NCI-H187 treated with DMSO at 0.1 percent for 48 hours (cell line): ENCODE measurements at places on chromosomes 6 and 20.

GRCh38 chr6:25971187-25971821 lies 8.7 kb downstream of the TRIM38 start:
- no peak for DNase-seq

DNA sequence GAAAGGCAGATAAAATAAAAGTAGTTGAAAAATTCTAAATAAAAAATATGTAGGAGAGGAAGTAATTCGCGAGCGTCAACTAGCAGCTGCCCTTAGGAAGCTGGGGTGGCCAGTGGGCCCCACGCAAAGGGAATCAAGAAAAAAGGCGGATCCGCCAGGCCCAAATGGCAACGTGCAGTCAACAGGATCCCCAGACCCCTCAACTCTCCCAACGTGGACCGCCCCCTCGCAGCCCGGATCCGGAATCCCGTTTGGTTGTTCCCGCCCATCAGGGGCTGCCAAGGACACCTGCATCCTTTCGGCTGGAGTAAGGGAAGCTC lies 296 bp downstream of the DZANK1 start:
- no peak for DNase-seq

DNA sequence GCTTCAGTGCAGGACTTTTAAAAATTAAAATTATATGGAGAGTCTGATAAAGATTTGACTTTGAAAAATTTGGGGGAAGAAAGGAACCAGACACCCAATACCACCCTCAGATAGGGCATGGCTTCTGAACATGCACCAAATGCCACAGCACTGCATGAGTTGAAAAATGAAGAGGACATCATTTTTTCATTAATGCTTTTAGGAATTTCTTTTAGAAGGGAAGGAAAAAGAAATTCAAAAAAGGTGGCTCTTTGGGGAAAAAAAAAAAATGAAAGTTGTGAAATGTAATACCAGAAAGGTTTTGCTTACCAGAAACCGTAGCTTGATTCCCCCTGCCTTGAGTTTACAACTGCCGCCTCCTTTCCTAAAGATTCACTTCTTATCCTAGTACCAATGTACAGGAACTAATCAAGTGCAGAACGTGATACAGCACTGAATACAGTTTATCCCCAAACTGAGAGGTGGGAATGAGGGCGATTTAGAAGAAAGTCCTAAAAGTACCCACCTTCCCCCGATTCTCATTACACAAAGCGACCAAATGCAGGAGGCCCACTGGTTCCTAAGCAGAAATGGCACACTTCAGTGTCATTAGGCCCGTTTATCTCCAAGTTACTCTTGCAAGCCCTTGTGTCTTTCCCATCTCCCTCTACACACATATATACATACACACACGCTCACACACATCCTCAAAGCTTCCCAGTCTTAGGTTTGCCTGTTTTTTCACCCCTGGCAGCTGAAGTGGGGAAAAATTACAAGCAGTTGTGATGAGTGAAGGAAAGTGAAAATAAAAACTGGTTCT lies 2.8 kb downstream of the PPP1R10 start:
- DNase-seq, result no peak

DNA sequence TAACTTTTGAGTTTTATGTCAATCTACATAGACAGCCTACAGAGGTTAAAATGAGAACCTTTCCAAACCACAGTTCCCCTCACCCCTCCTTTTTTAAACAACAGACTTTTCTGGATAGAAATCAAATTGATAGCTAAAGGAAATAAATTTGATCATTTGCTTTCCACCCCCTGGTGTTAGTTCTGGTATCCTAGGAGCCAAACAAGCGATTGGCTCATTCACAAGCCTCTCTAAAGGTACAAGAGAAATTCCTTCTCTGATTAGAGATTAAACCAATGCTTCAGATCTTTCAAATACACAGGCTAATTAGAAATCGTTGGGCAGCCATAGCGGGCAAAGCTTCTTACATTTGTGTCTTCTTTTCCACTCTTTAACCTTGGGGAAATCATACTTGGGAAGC lies 232.3 kb downstream of the TBC1D7 start:
- DNase-seq, result no peak

DNA sequence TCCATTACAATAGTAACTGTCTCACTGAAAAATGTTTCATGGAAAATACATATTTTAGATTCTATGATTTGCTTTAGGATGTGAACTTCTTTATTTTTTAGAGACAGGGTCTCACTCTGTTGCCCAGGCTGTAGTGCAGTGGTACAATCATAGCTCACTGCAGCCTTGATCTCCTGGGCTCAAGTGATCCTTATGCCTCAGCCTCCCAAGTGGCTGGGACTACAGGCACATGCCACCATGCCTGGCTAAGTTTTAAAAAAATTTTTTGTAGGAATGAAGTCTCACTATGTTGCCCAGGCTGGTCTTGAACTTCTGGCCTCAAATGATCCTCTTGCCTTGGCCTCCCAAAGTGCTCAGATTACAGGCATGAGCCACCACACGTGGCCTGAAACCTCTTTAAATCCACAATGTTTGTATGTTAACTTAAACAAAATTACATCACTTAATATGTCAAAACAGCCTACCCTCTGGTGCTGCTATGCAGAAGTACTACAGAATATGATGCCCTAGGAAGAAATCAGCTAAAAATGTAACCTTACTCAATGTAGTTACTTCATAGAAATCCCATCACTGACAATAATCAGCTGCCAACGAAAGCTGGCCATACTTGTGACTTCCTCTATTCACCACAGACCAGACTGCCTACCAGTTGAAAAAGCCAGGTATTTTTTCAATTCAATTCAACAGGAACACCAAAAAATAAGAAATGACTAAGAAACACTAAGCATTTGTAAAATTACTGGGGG lies 17.6 kb downstream of the EEF1A1 start:
- DNase-seq, result no peak

GRCh38 chr6:158835616-158836221 lies 16.6 kb upstream of the EZR start:
- no peak for DNase-seq

DNA sequence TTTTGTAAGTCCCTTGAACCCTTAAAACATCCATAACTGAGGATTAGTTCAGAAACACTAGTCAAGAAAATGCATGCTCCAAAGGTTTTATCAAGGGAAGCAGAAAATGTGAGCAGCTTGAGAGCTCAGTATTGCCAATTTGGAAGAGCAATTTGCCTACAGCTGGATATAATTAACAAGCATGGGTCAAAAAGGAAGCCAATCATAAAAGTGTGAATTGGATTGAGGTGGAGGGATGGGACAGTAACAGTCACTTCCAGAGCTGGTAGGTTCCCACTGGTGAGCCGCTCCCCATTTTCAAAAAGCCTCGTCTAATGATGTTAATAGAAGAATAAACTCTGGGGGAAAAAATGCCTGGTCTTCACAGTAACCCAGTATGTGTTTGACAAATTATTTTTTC lies 5.0 kb upstream of the PTPRK start:
- DNase-seq, result no peak

- DNase-seq, result no peak
Observed at GRCh38 chr6:37155394-37156312, 14.3 kb upstream of the PIM1 start.

DNA sequence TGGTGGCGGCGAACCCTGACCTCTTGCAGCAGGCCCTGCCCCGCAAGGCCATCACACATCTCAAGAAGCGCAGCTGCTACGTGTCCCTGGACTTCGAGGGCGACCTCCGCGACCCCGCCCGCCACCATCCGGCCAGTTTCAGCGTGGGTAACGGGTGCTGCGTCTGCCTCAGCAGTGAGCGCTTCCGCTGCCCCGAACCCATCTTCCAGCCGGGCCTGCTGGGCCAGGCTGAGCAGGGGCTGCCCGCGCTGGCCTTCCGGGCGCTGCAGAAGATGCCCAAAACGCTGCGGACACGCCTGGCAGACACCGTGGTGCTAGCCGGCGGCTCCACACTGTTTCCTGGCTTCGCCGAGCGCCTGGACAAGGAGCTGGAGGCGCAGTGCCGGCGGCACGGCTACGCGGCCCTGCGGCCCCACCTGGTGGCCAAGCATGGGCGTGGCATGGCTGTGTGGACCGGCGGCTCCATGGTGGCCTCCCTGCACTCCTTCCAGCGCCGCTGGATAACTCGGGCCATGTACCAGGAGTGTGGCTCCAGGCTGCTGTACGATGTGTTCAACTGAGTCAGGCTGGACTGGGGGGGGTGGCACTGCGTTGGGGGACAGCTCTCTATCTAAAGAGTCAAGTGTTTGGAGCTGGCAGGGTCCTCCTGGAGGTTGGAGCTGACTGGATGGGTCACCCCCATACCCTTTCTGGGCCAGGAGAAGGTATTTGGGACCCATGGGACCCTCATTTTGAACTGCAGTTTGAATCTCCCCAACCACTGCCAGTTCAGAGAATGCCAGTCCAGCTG lies 1.1 kb downstream of the ACTL10 start:
- peak; percentile 38 for DNase-seq

DNA sequence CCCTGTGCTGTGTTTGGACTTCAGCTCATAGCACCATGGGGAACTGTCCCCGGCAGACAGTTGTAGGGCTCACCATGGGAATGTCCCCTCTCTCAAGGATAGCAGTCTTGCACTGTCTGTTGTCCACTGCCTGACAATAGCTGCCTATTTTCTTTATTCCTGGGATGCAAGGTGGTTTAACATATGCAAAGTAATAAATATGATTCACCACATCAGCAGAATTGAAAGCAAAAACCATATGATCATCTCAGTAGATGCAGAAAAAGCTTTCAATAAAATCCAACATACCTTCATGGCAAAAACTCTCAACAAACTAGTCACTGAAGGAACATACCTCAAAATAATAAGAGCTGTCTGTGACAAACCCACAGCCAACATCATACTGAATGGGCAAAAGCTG lies 13.5 kb upstream of the LRP11 start:
- DNase-seq, result no peak

GRCh38 chr6:121333196-121333595 lies 1.1 kb downstream of the TBC1D32 start:
- DNase-seq, result no peak

- no peak for DNase-seq
Observed at GRCh38 chr6:4802312-4802935, 26.2 kb downstream of the CDYL start.

DNA sequence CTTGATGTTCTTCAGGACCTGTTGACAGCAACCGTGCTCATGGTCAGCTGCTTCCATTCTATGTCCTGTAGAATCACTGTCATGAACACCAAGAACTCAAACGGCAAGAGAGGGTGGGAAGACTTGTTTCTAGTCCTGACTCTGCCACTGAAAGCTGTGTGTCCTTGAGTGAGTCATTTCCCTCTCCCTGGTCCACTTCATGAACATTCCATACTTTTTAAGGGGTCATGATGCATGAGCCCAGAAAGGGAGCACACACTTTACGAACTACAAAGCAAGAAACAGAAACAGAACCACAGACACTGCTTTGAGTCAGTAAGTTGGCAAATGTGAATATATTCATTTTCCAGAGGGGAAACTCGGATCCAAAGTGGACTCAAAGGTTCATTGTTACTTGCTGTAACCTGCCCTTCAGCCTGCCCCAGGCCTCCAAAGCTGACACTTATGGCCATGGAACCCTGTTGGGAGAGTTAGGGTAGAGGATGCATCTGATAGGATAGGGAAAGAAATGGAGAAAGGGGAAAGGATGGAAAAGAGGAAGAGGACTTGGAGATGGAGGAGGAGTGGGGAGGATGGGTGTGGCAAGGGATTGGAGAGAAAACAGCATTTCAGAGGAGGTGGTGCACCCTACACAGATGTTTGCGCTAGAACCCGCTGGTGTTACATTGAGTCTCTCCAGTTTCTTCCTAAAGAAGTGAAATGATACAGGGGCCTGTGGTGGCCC lies 129.8 kb downstream of the FOXO3 start:
- DNase-seq, result no peak

GRCh38 chr6:170087941-170088581 lies 202.8 kb downstream of the DLL1 start:
- no peak for DNase-seq

GRCh38 chr6:158808941-158809678 lies 10.1 kb downstream of the EZR start:
- no peak for DNase-seq

GRCh38 chr6:327538-328116 lies 35.3 kb downstream of the DUSP22 start:
- no peak for DNase-seq

DNA sequence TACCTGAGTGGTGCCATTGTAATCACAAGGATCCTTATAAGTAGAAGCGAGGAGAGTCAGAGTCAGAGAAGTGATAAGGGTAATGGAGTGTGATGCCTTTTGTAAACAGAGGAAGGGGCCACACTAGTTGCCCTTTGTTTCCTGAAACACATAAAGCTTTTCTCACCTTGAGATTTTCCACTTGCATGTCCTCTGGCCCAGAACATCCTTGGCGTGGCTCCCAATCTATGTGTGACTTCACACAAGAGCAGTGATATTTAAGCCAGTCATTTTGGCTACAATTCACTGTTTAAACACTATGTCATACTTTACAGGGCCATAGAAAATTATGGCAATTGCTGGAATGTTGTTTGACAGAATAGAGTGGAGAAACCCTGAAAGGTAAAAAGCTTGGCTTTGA lies 121.2 kb upstream of the BTN3A2 start:
- no peak for DNase-seq

- DNase-seq, result no peak
Observed at GRCh38 chr6:24105191-24105590, 20.8 kb upstream of the NRSN1 start.

- DNase-seq, result no peak
Observed at GRCh38 chr6:132382630-132383175, 18.6 kb downstream of the MOXD1 start.

- no peak for DNase-seq
Observed at GRCh38 chr6:140382355-140382754, 1007.9 kb upstream of the CITED2 start.

GRCh38 chr6:23213193-23213592 lies 643.8 kb downstream of the HDGFL1 start:
- no peak for DNase-seq

GRCh38 chr6:90468859-90469258 lies 118.0 kb downstream of the MAP3K7 start:
- DNase-seq, result no peak

GRCh38 chr6:75752365-75752764 lies 3.3 kb downstream of the MYO6 start:
- no peak for DNase-seq

DNA sequence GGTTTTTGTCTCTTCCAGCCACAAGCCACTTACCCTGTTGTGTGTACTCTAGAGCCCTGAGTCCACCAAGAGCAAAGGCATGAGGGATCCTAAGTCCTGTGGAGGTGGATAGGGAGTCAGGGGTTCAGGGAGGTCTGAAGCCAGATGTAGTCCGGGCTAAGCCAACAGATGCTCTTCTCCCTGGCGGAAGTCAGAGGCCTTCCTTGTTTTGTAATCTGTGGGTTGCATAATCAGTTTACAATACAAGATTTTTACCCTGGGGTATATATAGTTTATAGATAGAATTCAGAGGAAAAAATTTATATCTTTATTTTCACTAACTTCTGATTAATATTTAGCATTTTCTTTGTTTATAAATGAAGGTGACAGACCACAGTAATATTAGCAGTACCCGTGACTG lies 9.2 kb downstream of the LAMP5 start:
- no peak for DNase-seq
